Activated T-helper 2 cell treated with anti-CD3 and anti-CD28 coated beads, Interferon-gamma antibody, Interleukin-2, Interleukin-4, amounts not matched to agents 10 μg/mL and 5 μg/mL and 100 μg/mL, durations not matched to agents 14 hours and 24 hours and 36 hours (primary cell): ENCODE measurements at places on chromosomes 7 and 10.

DNA sequence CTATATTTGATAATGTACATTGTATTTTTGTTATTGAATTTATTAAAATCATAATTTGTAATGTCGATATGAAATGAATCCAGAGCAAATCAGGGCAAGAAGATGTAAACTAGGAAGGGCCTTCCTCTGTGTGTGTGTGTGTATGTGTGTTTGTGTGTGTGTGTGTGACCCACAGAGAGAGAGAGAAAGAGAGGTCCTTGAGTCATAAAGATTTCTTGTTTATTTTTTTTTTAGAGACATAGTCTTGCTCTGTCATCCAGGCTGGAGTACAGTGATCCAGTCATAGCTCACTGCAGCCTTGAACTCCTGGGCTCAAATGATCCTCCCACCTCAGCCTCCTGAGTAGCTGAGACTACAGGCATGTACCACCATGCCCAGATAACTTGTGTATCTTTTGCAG is 50.7 kb downstream of the INPP5F start:
- DNase-seq, result no peak

DNA sequence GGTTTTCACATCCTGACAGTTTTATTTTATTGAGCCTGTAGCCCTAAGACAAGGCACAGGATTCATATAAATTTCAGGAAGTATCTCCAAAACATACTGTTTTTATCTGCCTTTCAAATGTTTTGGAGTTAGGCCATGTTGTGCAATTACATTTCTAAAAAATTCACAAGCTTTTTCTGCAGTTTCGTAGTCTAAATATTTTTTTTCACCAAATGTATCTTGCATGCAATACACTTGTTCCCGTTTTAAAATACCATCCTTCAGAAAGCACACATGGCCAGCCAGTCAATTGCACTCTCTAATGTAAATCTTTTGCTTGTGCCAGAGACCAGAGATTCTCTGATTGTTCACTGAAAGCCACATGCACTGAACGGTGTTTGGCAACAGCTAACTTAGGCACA is 161.5 kb upstream of the PRKCQ start:
- DNase-seq, result no peak

DNA sequence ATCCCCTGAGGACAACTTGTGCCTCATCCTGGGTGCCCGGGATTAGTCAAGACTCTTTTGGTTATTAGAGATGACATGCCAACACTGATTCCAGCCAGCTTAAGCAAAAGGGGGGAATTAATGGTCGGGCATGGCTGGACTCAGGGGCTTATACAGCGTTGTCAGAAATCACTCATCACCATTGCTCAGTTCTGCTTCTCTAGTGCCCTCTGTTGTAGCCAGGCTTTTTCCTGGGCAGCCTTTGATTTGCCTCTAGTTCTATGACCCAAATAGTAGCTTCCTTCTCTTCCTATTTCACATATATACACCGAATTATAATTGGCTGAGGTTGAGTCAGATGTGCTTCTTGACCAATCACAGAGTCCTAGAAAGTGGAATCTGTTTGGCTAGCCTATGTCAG is 192.0 kb upstream of the HABP2 start:
- DNase-seq, result no peak

DNA sequence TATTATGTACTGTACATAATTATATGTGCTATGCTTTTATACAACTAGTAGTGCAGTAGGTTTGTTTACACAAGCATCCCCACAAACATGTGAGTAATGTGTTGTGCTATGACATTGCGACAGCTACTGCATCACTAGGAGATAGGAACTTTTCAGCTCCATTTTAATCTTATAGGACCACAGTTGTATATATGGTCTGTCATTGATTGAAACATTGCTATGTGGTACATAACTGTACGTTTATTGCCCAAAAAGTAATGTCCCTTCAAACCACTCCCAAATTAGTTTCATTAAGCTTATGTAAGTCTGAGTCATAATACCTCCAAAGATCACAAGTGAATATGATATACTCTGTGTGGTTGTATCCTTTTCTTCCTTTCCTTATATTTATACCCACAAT is 183.2 kb upstream of the POT1 start:
- no peak for DNase-seq

GRCh38 chr7:110888641-110889040 is 202.3 kb upstream of the LRRN3 start:
- DNase-seq, result no peak

DNA sequence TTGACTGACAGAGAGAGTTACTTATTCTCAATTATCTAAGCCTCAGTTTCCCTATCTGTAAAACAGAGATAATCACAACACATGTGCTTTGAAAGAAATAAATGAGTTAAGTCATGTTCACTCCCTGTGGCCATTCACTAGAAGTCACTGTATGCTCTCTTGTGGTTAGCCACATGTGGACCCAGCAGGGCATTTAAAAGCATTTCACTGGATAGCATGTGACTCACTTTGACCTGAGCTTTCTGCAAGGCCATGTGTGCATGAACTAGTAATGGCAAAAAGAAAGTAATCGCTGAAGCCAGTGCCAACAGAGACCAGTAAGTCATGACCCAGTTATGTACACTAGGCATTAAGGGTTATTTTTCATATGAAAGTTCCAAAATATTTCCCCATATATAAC is 557.0 kb upstream of the IGFBP3 start:
- no peak for DNase-seq

DNA sequence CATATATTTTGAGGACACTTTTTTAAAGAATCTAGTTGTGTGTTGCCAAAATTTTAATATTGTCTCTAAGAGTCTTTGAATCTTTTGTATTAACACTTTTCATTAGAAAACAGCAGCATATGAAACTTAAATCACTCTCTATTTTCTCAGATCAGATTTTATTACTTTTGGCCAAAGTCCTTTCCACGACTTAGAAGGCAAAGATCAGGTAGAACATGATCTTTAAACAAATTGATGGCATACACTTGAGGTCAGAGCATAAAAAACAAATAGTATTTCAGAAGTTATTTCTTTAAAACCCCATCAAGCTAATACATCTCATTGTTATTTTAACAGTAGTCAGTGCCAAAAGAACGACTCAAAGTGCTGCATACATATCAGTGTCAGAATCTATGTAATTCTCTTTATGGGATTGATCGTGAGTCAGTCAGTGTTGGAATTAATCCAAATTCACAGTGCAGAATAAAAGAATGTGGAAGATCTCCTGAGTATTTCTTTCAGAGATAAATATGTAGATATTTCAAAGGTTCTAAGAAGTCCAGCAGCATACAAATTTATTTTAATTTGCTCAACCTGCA is 9.6 kb upstream of the AGMO start:
- no peak for DNase-seq

- no peak for DNase-seq
Observed at GRCh38 chr7:26694141-26694540, 170.2 kb downstream of the SKAP2 start.

DNA sequence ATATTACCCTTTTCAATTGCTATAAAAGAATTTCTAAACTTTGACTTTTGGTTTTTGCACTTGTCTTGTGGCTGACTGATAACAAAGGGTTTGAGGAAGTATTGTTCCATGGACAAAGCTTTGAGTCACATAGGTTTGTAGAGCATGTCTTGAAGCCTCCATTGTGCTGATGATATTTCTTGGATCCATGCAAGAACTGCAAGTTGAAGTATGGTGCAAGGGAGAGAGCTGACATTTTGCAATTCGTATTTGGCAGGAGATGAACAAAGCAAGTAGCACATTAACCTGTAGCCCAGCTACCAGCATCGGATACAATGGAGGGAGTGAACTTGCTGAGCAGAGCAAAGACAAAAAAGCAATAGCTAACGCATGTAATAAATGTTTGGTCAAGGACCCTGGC is 23.4 kb downstream of the MGAM2 start:
- no peak for DNase-seq

GRCh38 chr7:41886262-41886900 is 183.5 kb upstream of the INHBA start:
- no peak for DNase-seq

- DNase-seq, result no peak
Observed at GRCh38 chr7:499853-500485, 19.7 kb downstream of the PDGFA start.

- no peak for DNase-seq
Observed at GRCh38 chr10:18681366-18681765, 22.1 kb downstream of the ARL5B start.

DNA sequence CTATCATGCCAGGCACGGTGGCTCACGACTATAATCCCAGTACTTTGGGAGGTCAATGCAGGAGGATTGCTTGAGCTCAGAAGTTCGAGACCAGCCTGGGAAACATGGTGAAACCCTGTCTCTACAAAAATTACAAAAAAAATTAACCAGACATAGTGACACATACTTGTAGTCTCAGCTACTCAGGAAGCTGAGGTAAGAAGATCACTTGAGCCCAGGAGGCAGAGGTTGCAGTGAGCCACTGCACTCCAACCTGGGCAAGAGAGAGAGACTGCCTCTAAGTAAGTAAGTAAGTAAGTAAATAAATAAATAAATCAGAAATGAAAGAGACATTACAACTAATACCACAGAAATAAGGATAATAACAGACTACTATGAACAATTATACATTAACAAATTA is 36.2 kb downstream of the PDLIM1 start:
- DNase-seq, result no peak
